ENCODE measurements at places on chromosomes 2 and 18.

GRCh38 chr2:174972924-174973323 is 32.3 kb downstream of the CHN1 start:
- no peak for DNase-seq

GRCh38 chr2:6692819-6693218 is 172.9 kb downstream of the CMPK2 start:
- no peak for DNase-seq

DNA sequence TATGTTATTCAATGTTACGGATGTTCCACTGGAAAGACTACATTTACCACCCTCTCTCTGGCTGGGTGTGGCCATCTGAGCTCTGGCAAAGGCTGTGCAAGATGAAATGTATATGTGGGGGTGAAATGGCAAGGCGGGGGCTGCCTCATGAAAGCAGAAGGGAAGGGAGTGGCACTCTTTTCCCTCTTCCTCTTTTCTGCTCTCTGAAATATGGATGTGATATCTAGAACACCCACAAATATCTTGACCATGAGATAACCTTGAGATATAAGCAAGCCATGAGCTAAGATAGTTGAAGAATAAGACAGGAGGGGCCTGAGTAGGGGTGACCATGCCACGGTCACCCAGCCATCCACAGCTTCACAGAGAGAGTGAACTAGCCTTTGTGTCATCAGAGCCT is 367.8 kb upstream of the ID2 start:
- DNase-seq, result no peak

DNA sequence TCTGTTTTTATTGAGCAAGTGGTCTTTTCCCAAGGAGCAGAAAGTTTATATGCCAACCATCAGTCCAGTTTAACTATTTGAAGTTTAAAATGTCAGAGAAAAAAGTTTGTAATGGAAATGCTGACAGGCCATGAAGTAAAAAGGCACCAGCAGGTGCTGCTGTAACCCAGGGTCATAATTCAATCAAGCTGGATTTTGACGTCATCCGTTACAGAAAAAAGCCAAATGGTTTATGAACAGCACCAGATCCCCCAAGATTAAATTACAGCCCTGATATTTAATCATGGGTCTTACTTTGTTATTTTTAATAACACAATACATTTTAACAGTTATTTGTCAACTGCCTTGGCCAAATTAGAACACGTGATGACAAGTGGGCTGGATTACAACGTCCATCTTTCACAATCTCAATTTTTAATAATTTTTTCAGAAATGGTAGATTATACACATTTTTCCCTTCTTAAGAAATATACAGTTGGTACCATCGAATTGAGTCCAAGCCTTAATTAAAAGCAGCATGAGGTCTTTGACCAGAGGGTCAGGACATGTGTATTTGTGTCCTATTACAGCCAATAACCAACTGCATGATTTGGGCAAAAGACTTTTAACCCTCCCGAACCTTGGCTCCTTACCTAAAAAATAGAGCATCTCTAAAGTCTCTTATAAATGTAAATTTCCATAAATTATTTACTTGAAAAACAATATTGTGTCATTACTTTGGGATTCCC is 10.0 kb downstream of the TCF4 start:
- DNase-seq, result no peak

- DNase-seq, result no peak
These were observed 21.1 kb downstream of the ARHGAP15 start for GRCh38 chr2:143150287-143150686.

DNA sequence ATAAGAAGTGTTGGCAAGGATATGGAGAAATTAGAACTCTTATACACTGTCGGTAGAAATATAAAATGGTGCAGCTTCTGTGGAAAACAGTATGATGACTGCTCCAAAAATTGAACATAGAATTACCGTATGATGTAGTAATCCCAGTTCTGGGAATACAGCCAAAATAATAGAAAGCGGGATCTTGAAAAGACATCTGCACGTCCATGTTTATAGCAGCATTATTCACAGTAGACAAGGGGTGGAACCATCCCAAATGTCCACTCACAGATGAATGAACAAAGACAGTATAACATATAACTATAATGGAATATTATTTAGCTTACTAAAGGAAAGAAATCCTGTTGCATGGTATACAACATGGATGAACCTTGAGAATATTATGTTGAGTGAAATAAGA is 257.7 kb downstream of the TDRD15 start:
- no peak for DNase-seq

GRCh38 chr18:27278131-27278530 is 93.0 kb upstream of the CHST9 start:
- DNase-seq, result no peak

- no peak for DNase-seq
These were observed 541.6 kb downstream of the SLC4A3 start for GRCh38 chr2:220168891-220169546.

GRCh38 chr18:79259218-79259617 is 136.5 kb upstream of the NFATC1 start:
- no peak for DNase-seq

DNA sequence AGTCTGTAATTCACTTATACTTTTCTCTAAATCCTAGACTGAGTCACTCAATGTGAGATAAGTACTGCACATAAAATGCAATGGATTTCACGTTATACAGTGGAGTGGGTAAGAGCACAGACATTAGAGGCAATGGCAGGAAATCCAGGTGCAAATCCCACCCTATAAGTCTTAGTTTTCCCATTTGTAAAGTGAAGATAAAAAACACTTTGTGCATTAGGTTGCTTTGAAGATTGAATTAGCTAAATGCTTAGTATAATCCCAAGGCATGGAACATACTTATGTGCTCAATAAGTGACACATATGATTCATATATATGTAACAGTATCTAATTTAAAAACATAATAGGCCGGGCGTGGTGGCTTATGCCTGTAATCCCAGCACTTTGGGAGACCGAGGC is 10.5 kb downstream of the ACTG2 start:
- DNase-seq, result no peak

All from activated naive CD4-positive, alpha-beta T cell (primary cell).